ENCODE measurements at places on chromosomes 3 and 15. TPM values are rescaled to one million over a fixed set of nuclear protein-coding genes. Genes with fewer than 3 reads are reported as not detected.

The SLC28A2 gene
- not detected for total RNA-seq

The SLC2A2 gene
- total RNA-seq, result not detected

The MUC13 gene
- not detected for total RNA-seq

The KNL1 gene
- total RNA-seq, result 4.6 TPM

DNA sequence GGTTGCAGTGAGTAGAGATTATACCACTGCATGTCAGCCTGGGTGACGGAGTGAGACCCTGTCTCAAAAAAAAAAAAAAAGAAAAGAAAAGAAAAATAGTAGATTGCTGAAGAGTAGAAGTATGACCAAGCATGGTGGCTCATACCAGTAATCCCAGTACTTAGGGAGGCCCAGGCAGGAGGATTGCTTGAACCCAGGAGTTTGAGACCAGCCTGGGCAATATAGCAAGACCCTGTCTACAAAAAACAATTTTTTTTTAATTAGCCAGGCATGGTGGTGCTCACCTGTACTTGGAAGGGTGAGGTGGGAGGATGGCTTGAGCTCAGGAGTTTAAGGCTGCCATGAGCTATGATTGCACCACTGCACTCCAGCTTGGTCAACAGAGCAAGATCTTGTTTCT is 2.5 kb downstream of the NKTR start:
- DNase-seq, result no peak
- H3K4me1 ChIP-seq, result peaks cover 36% of the 10 kb centered on the region
- no peaks in the 10 kb centered on the region for H3K27me3 ChIP-seq
- H3K4me3 ChIP-seq, result no peak overlapping the region
- H3K36me3 ChIP-seq, result no peaks in the 10 kb centered on the region

DNA sequence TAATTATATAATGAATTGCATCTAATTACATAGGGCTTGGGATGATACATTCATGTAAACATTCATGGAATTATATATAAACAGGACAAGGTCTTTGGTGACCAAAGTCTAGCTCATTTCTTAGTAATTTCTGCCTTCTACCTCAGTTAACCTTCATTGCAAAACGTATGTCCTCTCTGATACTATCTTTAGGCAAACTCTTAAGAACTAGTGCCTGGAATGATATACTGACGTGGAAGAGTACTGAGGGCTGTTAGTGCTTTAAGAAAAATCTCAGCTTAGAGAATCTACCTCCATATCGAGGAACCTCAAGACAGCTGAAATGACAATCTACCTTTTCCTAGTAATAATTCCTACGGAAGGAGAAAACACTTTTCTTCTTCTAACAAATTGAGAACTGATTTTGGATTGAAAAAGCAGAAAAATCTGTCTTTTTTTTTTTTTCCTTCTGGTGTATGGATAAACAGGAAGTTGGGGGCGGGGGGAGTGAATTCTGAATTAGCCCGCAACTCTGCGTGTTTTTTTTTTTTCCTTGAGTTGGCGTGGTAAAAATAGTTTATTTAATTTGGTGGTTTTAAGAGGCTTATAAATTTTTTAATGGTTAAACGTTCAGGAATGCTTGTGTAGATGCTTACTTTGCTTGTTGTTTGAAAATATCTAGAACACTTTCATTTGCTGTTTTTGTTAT is 43.2 kb downstream of the RARB start:
- no peak for DNase-seq
- no peaks in the 10 kb centered on the region for H3K27me3 ChIP-seq
- no peak overlapping the region for H3K4me3 ChIP-seq
- no peaks in the 10 kb centered on the region for H3K36me3 ChIP-seq
- peaks cover 66% of the 10 kb centered on the region for H3K4me1 ChIP-seq

- H3K27ac ChIP-seq, result no peak overlapping the region
- H3K27me3 ChIP-seq, result no peaks in the 10 kb centered on the region
- no peak for DNase-seq
- no peak overlapping the region for H3K4me3 ChIP-seq
- H3K36me3 ChIP-seq, result no peaks in the 10 kb centered on the region
These were observed 251.0 kb downstream of the SQOR start for GRCh38 chr15:45885801-45886200.

DNA sequence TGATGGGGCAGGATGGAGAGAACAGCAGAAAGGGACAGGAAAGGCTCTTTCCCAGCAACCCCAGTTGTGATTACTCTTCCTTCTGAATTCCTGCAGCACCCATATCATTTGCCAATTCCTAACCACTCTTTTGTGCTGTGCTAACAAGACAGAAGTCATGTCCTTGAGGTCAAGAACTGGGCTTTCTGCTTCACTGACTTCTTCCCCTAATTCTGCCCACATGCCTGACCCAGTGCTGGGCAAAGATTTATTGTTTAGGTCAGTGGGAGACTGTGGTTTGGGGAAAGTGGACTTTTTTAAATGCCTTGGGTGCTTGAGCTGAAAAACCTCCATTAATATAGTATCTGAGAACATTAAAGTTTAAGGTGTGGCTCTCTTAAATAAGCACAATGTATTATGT is 4.2 kb upstream of the EFCAB12 start:
- DNase-seq, result no peak
- no peak overlapping the region for H3K4me3 ChIP-seq
- H3K4me1 ChIP-seq, result no peaks in the 10 kb centered on the region
- H3K27me3 ChIP-seq, result no peaks in the 10 kb centered on the region
- no peak overlapping the region for H3K27ac ChIP-seq

- no peaks in the 10 kb centered on the region for H3K27me3 ChIP-seq
- peaks cover 58% of the 10 kb centered on the region for H3K4me1 ChIP-seq
- peak; percentile 88 for DNase-seq
These were observed 550 bp downstream of the RPP25 start for GRCh38 chr15:74955796-74956647.

- no peak for DNase-seq
- no peak overlapping the region for H3K27ac ChIP-seq
- no peaks in the 10 kb centered on the region for H3K27me3 ChIP-seq
- no peaks in the 10 kb centered on the region for H3K36me3 ChIP-seq
- H3K4me3 ChIP-seq, result no peak overlapping the region
These were observed 7.8 kb upstream of the ARF4 start for GRCh38 chr3:57604971-57605370.

Measured in right atrium auricular region (tissue), 2 donors.